ENCODE measurements at places on chromosomes 2 and 18. TPM values are rescaled to one million over a fixed set of nuclear protein-coding genes. Genes with fewer than 3 reads are reported as not detected.

UNC80 gene
- total RNA-seq, result 0.04 TPM

PLEKHH2 gene
- total RNA-seq, result 1.6 TPM

UGT1A3 gene
- total RNA-seq, result 0.28 TPM

GALR1 gene
- not detected for total RNA-seq

ASIC4 gene
- total RNA-seq, result not detected

LYG1 gene
- 0.20 TPM for total RNA-seq
